Endodermal cell (in vitro differentiated cells): ENCODE measurements at places on chromosomes 1 and 21.

DNA sequence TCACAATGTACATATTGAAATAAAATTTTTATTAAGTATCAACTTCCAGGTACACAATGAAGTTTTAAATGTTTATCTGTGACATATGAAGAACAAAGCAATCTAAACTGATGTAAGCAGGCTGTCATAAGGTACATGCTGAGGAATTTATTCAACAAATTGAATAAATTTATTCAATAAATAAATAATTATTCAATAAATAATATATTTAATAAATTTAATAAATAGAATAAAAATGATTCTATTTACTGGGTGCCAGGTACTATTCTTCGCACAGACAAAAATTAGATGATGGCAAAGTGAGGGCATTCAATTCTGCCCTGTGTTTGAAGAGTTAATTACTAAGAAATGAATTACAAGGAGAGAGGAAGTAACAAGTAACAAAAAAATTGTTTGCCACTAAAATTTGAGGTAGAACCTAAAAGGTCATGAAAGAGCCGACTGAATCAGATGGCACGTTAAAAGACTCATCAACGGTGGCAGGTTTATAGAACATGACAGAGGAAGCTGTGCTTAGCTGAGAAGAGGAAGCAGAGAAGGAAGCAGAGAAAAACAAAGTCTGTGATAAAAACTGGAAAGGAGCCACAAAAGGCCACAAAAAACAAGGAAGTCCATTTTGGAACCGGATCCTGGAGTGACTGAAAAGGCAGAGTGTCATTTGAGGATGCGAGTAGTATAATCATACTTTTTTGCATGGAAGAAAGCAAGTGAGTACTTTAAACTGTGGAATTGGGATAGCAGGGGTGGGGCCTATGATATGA is 2.2 kb upstream of the USP24 start:
- no peak for DNase-seq

- DNase-seq, result no peak
Measured at GRCh38 chr1:14064649-14065442, 364.9 kb downstream of the PRDM2 start.

GRCh38 chr1:239954836-239955235 is 136.8 kb upstream of the FMN2 start:
- no peak for DNase-seq

DNA sequence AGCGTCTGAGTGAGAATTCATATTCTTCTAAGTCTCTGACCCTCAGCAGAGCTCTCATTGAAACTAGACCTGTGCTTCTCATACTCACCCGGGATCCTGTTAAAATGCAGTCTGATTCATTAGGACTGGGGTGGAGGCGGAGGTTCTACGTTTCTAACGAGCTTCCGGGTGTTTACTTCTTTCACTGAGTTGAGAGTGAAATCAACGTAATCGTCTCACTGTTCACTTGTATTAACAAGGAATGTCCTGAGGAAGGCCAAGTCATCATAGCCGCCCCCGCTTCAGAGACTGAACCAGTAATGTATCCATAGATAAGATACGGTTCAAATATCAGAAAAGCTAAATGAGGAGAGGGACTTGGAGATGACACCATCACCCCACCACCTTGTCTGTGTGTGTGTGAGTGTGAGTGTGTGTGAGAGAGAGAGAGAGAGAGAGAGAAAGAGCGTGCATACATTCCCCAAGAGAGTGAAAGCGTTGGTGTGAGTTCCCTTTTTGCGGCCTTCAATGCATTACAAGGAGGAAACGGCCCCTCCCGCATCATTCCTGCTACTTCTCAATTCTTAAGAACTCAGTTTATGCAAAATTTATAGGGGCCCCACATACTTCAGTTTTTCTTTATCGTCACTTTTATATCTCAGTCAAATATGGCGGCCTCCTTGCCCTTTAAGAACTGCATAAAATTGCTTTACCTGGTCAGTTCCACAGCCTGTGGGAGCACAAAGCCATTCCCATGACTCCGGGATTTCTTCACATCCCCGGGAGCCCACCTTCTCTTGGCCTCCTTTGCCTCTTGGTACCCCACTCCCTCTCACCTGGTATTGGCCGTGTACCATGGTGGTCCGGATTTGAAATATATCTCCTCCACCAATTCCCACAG is 19.8 kb downstream of the KMO start:
- DNase-seq, result no peak
